ENCODE measurements at places on chromosomes 5 and 9.
A peak's percentile ranks its signal among the peaks of the same experiment; 100 is the strongest.

- DNase-seq = peak; percentile 69
Observed at GRCh38 chr9:89405826-89406225, 87.5 kb downstream of the SECISBP2 start.

GRCh38 chr9:134972140-134972539, 54.4 kb upstream of the FCN1 start:
- DNase-seq = no peak

DNA sequence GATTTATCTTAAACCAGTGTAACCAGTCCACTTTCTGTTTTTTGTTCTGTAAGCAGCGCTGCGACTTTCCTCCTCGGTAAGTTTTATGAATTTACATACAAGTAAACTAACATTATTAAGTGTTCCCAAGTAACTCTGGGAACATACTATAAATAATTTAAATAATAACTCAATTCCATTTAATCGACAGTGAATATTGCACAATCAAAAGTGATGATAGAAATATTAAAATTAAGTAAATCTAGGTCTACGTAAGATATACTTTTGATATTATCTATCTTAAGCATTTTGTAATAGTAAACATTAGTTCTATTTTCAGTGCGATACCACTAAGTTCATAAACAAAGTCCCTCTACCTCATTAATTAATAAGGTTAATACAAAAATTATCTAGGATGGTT, 7.8 kb downstream of the NFIB start:
- no peak for DNase-seq

- no peak for DNase-seq
Observed at GRCh38 chr5:172211676-172212075, 17.7 kb downstream of the EFCAB9 start.

GRCh38 chr5:32953694-32954093, 242.6 kb downstream of the NPR3 start:
- no peak for DNase-seq

DNA sequence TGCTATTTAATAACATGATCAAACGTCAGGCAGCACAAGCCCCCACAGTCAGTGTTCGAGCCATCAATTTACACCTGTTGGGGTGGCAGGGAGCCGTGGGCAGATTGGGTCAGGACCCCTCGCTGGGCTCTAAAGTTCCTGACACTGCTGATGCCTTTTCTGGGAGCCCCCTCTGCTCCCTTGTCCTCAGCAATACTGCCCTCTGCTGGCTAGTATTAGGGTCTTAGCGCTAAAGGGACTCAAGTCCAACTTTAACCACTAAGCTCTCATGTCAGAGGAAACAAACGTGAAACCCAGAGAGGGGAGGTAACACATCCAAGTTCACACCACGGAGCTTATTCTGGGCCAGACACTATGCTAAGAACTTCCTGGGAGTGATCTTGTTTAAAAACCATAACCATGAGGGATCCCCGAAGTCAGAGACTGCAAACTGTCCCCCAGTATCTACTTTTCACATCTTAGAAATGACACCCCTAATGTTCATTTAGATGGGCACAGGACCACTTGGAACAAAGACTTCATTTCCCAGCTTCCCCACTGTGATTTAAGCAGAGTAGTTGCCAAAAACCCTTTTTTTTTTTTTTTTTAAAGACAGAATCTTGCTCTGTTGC, 20.4 kb downstream of the ANKS6 start:
- peak; percentile 85 for DNase-seq

GRCh38 chr5:112552791-112553190, 133.7 kb upstream of the EPB41L4A start:
- DNase-seq = no peak

GRCh38 chr5:105350486-105351140, 1788.0 kb upstream of the NUDT12 start:
- DNase-seq = no peak
